NCI-H460 (cell line): ENCODE measurements at places on chromosomes 2 and 18. TPM values are rescaled to one million over a fixed set of nuclear protein-coding genes. Genes with fewer than 3 reads are reported as not detected.

Gene CPLX4
- total RNA-seq = not detected in 2 replicates

- no peak for DNase-seq
Measured at GRCh38 chr18:79818631-79819030, 20.9 kb downstream of the KCNG2 start.

Gene TNFAIP6
- 0.10 TPM in 1 of 2 replicates, not detected in the other for total RNA-seq

- no peak for DNase-seq
Measured at GRCh38 chr2:2244508-2244907, 86.6 kb downstream of the MYT1L start.

Gene IL18RAP
- total RNA-seq = 1.2 and 1.3 TPM in 2 replicates

Gene ADNP2
- 19.0 and 21.0 TPM in 2 replicates for total RNA-seq

DNA sequence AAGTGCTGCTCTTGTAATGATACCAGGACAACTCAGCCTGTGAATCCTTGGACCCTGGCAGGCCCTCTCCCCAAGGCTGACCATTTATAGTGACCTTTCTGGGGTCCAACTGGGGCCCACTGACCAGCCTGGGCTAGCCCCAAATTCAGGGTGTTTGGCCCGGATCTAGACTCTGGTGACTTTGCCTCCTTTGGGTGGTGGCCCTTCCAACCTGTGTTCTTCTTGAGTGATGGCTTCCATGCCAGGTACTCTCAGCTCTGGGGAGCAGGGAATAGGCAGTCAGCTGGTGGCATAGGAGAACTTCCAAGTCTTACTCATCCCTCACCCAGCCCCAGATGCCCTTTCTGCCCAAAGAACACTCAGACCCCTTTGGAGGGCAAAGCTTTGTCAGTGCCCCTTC lies 10.3 kb downstream of the MYO7B start:
- DNase-seq = no peak
